ENCODE measurements at places on chromosomes 7 and 10.

DNA sequence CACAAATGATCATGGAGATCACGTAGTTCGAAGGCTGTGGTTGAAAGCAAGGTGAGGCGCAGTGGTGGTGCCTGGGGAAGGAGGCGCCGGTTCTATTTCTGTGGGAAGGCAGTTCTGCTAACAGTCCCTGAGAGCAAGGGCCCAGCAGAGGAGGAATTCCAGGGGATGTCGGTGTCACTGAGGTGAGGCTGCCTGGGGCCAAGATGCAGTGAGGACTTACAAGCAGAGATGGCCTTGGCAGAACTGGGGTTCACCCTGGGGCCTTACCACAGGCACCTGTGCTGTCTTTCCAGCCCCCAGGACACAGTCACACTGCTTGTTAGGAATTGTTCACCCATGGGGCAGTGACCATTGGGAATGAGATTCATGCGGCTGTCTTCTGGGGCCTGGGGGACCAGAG is 26.7 kb downstream of the GBX1 start:
- DNase-seq, result no peak

DNA sequence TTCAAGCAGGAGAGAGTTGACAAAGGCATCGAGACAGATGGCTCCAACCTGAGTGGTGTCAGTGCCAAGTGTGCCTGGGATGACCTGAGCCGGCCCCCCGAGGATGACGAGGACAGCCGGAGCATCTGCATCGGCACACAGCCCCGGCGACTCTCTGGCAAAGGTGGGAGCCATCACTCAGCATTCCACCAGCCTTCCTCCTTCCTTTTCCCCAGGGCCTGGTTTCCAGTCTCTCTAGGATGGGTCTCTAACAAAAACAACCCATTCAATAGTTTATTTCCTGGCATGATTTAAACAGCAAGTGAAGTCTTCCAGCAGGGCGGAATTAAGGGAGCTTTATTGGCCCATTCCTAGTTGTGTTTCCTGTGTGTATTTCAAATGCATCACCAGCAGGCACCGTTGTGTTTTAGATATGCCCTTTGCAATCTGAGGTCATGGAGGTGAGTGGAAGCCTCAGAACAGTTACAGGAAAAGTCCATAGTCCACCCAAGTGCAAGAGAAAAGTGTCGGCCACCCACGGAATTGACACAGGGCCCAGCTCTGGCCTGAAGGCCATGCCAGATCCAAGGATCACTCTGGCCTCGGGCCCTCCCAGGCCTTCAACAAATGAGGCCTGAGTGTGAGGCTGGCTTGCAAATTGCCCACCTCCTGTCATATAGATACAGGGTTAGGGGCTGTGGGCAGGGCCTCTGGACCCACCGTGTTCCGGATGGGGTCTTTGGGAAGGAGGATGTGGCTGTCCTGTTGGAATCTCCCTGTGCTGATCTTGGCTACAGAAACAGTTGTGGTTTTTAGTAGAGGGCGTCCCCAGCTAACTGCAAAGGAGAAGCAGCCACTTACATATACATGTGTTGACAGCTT is 46.9 kb upstream of the TRIM8 start:
- no peak for DNase-seq

DNA sequence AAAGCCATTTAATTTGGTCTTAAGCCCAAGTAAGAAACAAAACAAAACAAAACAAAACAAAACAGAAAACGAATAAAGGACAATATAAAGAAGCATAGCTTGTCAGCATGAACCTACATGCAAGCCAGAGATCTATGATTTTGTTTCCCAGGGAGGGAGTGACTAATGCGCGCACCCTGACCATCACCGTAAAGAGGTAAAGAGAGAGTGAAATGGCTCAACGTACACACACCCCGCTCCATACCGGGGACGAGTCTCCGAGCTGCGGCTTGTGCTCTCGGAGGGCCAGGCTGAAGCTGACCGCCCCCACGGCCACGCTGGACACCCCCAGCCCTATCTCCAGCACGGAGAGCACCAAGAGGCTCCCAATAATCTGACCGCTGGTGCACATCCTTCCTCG is 1.1 kb downstream of the TMEM196 start:
- DNase-seq, result no peak

DNA sequence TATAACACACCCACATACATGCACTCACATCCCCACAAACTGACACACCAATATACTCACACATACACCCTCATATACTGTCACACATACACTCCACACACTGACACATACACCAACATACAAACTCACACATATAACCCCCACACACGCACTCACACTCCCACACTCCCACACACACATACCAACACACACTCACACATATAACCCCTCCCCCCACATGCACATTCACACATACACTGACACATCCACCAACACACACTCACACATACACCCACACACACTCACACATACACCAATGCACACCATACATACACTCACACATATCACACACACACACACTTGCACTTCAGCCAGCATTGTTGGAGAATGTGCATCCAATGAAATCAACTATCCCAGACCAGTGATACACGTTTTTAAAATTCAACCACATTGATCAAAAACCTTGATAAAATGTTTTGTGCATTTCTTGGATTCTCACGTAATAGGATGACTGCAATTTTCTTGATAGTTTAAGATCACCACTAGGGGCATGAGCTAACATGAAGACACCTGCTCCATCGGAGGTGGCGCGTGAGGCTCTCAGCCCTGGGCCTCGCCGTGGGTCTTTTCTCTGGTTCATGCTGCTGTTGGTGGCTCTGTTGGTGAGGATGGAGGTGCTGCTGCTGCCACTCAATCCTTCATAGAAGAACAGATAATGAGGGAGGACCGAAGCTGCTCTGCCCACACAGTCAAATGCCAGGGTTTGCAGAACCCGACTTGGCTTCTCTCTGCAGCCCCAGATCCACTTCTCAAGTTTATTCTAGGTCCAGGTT is 32.1 kb upstream of the CHST15 start:
- DNase-seq, result no peak

DNA sequence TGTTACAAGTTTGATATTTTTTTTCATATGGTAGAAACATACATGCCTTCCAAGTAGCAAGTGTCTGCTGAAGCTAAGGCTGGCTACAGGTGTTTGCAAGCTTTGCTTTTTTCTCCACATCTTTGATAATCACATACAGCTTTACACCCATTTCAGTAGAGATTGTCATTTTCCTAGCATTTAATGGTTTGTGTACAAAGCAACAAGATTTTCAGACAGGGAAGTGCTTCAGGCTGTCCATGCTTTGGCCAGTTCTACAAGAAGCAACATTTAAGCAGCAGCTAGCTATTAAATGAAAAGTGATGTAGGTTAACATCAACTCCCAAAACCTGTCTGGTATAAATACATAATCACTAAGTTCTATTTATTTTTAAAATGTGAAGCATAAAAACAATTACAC is 2.3 kb downstream of the HDAC9 start:
- DNase-seq, result no peak

DNA sequence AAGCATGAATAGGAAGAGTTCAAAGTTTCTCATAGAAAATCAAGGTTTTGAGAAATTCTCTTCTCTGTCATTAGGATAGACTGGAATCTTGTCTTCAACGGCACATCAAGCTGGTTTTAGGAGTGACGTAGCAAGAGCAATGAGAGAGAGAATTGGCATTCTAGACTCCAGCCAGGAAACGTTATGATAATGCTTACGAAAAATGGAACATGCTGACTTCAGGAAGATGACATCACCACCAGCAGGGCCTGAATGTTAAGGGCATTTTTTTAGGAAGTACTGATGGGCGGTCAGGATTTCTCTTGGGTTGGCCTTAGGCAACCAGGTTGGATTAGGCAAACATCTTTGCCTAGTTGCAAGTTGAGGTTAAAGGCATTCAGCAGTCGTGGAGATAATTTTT is 213.2 kb upstream of the CTBP2 start:
- DNase-seq, result no peak

GRCh38 chr10:49164559-49165188 is 23.5 kb downstream of the TMEM273 start:
- peak; percentile 15 for DNase-seq

- DNase-seq, result no peak
Measured at GRCh38 chr7:5230265-5231067, 40.4 kb downstream of the WIPI2 start.

DNA sequence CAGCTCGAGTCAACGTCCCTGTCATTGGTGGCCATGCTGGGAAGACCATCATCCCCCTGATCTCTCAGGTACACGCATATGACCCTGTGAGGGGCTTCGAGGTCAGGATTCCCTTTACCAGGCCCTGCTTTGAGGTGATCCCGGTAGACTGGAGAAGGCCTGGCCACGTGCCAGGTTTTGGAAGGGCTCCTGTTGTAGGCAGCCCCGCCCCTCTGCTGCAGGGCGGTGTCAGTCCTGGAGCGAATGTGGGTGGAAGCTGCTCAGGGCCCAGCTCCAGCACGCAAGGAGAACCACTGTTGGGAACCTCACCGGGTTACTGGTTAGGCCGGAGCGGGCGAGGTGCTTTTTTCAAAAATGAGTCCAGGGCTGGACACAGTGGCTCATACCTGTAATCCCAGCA is 15.6 kb downstream of the MDH2 start:
- no peak for DNase-seq

DNA sequence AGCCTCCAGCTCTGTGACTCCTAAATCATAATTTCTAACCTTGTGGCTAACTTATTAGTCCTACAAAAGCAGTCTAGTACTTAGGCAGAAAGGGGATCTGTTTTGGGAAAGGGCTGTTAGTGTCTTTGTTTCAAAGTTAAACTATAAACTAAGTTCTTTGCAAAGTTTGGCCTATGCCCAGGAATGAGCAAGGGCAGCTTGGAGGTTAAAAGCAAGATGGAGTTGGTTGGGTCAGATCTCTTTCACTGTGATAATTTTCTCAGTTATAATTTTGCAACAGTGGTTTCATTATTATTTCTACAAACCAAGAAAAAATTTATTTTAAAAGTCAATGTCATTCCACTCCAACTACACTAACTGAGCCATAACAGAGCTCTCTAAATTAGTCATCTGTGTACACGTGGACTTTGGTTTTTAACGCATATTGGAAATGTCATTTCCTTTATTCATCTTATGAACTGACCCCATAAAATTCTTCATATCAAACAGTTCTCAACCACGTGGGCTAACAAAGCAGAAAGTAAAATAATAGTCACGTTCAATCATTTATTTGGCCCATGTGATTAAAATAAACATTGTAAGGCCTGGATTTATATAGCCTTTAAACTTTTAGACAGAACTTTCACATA is 143.2 kb upstream of the C7orf33 start:
- DNase-seq, result no peak

DNA sequence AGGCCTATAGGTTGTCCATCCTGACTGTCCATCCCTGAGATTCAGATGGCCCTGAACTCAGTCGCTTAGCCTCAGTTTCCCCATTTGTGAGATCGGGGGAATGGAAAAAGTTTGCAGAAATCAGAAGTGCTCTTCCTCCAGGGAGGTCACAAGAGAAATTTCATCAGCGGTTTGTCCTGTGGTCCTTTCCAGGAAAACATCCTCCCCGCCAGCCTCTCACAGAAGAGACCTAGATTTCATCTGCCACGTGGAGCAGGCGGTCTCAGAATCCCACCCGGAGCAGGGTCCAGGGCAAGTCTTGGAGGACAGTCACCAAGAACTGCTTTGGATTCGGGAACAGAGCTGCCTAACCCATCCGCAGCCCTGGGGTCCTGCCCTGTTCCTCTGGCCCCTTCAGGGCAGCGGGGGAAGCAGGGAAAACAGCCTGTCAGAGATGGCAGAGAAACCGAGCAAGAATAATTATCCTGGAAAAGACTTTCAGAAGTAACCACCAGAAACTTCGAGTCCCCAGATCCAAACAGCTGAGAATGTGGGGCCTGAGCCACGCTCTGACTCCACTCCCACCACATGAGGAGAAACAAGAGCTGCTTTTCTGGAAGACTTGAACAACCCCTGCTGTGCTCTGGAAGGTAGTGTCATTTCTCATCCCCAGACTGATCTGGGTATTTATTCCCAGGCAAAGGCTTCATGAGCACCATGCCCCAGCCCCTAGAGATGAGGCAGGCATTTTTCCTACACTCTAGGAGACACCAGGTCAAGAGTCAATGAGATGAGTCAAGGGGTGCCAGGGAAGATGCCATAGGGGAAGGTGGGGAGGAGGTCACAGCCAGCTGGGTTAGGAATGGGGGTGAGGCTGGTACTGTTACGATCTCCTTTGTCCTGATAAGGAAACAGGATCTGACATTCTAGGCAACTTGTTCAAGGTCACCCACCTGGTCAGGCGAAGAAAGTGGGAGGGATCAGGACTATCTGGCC is 1.1 kb upstream of the TNS3 start:
- DNase-seq, result no peak

Data from activated CD4-positive, alpha-beta T cell treated with anti-CD3 and anti-CD28 coated beads for 24 hours (primary cell).